ENCODE measurements at places on chromosomes 12 and 14.

- DNase-seq: peak; percentile 67
Observed at GRCh38 chr12:95473231-95473883, 595 bp upstream of the METAP2 start.

DNA sequence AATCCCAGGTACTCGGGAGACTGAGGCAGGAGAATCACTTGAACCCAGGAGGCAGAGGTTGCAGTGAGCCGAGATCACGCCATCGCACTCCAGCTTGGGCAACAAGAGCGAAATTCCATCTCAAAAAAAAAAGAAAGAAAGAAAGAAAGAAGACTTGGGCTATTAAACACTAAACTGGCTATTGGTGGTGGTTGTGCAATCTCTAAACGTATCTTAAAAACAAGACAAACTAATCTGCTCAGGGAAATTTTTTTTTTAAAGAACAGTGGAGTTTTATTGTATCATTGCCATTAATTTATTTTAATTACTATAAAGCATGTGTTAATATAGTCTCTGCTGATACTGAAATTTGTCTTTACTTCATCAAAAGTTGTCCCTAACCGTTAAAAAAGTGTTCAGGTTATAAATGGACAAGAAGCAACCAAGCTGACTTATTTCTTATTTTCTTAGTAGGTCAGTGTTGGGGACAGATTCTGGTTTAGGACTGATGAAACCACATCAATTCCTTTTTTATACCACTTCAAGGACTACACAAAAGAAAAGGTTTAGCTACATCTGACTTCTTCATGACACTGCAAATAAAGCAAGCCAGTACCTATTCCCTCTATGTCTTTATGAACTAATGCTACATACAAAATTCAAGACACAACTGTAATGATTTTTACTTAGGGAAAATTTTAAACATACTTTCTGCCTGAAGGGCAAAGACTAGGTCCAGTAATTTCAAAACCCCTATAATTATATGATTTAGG, 68.7 kb upstream of the KRAS start:
- DNase-seq: no peak

- peak; percentile 3 for DNase-seq
Observed at GRCh38 chr12:75389061-75389460, 1.8 kb upstream of the GLIPR1L2 start.

DNA sequence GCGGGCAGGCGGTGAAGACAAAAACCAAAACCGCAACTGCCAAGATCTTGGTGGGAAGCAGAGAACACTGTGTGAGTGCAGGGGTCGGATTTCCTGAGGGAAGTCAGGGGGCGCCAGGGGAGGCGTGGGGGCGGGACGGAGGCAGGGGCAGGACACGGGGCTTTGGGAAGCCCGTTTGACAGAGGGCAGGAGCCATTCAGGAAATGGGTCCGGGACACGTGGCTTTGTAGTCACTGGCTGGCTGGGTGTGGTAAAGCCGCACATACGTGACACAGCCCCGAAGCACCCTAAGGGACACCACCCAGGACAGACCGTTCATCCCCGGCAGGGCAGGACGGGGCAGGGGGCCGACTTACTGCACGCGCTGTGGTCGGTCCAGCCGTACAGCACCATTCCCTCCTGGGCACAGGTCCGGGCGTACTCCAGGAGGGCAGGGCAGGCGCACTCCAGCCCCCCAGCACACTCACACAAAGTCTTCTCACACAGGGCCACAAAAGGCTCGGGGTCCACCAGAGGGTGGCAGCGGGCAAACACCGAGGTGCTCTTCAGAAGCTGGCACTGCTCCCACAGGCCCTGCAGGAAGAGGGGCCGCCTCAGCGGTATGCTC, 49.4 kb downstream of the VWF start:
- peak; percentile 40 for DNase-seq

DNA sequence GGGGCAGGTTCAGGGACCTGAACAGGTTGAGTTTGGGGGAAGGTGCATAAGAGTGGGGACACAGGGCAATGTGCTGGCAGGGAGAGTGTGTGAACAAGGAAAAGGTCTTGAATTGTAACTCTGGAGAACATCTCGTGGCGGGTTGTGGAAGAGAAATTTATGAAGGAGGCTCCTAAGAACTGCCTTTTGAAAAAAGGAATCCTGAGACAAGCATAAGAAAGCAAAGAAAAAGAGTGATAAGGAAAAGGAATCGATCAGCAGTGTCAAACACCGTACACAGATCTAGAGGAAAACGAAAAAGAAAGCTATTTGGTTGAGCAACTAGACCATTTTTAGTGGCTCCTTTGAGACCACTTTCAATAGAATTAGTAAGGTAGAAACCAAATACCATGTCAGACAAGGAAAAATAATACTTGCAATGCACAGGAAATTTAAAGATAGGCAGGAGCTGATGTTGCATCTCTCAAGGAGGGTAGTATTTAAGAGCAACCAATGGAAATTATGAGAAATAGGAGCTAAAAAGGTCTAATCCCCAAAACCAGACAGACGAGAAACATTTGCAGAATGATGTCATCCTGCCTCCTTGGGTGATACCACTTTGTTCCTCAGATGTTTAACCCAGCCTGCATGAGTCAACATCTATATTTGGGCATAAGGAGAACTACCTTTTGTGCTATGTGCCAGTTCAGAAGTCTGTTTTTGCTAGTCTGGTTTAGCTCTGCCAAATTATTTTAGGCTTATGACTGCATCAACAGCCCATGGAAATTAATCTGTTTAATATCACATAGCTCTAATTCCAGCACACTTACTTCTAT, 64.5 kb upstream of the STK38L start:
- peak; percentile 37 for DNase-seq

GRCh38 chr12:115758183-115758582, 519.3 kb downstream of the MED13L start:
- DNase-seq: no peak

- no peak for DNase-seq
Observed at GRCh38 chr12:110279566-110280375, 1.3 kb upstream of the ATP2A2 start.

- DNase-seq: peak; percentile 38
Observed at GRCh38 chr12:62191491-62192179, 68.6 kb upstream of the USP15 start.

DNA sequence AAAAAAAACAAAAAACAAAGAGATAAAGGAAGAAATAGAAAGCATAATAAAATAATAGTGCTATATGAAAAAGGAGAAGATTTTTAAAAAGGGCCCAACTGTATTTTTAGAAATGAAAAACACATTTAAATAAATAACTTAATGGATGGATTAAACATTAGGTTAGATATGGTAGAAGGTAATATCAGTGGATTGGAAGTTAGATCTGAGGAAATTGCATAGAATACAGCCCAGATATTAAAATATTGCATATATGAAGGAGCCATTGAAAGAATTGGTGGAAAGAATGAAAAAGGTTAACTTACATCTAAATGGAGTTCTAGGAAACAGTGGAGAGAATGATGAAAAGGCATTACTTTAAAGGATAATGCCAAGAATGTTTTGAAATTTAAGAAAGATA, 27.8 kb downstream of the CACNA1C start:
- DNase-seq: no peak

DNA sequence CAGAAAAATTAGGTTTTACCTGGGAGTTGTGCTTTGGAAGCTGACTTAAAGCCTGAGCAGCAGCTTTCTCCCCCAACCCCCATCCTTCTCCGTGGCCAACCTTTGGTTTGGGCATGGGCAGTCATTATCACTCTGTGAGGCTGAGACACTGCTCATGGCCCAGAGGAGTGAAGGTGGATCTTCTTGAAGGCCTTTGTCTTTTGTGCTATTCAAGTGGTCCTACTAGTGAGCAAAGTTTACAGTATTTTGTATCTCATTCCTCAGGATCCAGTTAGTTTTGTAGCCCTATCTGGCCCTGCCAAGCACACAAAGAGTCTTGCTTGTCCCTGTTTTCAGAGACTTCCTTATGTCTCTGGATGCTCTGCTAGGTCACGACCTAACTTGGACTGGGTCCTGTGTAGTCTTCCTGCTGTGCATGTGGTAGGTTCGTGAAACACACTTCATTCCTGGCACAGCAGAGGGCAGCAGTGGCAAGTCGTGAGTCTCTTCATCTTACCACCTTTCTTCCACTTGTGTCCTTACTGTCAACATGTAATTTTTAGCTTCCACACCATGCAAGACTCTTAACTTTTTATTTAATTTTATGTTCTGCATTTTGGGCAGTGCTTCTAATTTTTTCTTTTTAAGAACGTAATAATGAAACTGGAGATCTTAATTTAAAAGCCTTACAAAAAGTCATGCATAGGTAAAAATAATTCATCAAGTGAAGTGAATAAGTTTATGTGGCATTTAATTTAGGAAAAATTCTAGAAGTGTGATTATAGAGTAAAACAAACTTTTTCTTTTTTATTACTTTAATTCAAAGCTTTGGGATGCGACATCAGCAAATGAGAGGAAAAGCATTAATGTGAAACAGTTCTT, 53.7 kb downstream of the APAF1 start:
- peak; percentile 58 for DNase-seq

DNA sequence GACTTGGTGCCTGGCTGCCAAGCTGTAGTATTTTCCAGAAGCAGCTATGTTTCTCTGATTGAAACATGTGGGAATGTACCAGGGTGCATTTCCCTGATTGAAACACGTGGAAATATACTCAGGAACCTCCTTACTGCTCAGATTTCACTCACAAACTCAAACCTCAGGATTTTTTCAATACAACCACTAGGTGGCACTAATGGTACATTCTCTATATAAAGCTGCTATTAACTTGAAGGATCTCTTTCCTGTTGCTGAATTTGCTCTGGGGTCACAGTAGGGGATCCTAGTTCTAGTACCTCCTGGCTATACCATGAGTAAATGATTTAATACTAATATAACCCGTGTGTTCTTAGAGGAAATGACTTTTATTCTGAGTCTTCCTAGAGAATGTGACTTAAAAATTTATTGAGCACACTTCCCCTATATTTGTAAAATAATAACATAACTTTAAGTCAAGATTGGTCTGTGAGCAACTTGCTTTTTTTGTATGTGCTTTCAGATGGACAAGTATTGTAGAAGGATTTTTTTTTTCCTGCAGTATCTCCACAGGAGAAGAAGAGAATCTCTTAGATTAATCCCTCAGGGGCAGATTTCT, 173.8 kb upstream of the MIS18BP1 start:
- peak; percentile 62 for DNase-seq

- no peak for DNase-seq
Observed at GRCh38 chr14:49056021-49056420, 530.2 kb downstream of the RPS29 start.

DNA sequence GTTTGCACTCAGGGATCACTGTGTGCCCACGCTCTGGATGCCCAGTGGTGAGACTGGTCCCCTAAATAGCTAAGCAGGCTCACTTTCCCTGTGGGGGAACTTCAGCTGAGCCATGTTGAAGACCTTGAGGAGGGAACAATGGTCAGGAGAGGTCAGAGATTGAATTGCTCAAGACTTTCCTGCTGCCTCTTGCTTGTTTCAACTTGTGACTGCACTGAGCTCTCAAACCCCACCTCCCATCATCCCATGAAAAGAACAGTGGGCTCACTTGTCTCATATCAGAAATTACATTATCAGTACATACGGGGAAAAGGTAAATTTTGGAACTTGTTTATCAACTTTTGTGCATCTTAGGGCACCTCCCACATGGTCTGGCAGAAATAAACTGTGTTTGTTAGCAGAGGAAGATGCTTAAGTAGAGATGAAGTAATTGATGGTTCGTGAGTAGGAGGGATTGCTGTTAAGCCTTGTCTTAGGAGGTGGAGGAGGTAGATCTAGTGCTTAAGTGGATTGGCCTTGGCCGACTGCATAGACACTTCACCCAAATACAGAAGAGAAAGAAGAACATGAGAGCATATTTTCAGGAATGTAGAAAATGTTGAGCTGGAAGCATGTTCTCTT, 15.0 kb upstream of the SERPINA1 start:
- DNase-seq: no peak

GRCh38 chr14:83969998-83970397, 1559.9 kb upstream of the FLRT2 start:
- no peak for DNase-seq

DNA sequence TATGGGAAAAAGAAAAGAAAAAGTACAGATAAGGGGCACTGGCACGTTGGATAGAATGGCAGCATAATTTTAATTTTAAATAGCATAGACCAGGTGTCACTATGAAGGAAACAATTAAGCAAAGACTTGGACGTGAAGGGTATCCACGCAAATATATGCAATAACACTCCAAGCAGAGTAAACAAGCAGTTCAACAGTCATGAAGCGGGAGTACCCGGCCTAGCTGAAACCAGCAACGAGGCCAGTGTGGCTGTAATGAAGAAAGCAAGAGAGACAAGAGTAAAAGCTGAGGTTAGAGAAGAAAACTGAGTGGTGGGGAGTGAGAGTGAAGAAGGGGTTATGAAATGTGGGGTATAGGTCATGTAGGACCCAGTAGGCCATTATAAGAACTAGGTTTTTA, 85.4 kb downstream of the BCL2L14 start:
- DNase-seq: no peak

DNA sequence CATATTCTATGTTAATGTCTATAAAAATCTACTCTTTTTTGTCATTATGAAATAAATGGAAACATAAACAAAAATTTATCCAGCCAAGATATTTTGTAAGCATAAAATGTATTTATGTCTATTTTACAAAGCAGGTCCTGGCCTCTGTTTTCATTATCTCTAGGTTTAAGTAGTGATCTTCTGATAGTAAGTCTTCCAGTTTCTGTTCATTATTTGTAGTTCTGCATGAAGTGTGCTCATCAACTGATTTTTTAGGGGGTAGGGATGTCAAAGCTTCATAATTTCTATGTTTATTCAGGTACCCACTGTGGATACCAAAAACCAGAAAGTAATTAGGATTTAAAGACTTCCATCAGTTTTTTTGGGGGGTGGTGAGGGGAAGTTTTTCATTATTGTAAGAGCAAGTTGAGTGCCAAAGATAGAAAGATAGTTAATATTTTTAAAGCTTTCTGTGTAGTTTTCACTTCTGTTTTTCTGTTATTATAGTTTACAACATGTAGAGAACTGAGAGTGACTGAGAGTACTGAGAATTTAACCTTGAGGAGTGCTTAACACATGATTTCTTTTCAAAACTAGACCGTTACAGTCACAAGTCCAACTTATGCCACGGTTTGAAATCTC, 30.6 kb upstream of the LMO3 start:
- no peak for DNase-seq

- no peak for DNase-seq
Observed at GRCh38 chr14:69376439-69376838, 21.7 kb downstream of the ERH start.

DNA sequence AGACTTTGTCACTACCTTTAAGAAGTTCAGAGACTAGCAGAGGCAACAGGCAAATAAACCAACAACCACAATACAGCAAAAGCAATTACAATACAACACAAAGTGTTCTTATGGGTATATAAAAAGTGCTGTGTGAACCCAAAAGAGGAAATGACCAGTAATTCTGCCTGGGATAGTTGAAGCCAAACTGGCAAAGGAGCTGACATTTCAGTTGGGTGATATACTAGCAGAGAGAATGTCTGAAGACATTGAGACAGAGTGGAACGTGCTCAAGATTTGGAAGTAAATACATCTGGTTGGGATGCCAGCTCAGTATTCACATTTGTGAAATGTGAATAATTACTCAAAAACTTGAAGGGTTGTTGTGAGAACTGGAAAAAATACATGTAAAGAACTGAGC, 80.6 kb upstream of the GTF2A1 start:
- no peak for DNase-seq

- DNase-seq: no peak
Observed at GRCh38 chr12:75994069-75994740, 37.4 kb downstream of the PHLDA1 start.

GRCh38 chr12:47876440-47876960, 28.3 kb downstream of the VDR start:
- DNase-seq: no peak

GRCh38 chr14:95346820-95347219, 27.1 kb upstream of the CLMN start:
- DNase-seq: no peak

Data from hematopoietic multipotent progenitor cell treated with erythropoietin and hydrocortisone succinate and interleukin-3 and kit ligand, for 8 days (in vitro differentiated cells).